ENCODE measurements at places on chromosomes 12 and 14.

DNA sequence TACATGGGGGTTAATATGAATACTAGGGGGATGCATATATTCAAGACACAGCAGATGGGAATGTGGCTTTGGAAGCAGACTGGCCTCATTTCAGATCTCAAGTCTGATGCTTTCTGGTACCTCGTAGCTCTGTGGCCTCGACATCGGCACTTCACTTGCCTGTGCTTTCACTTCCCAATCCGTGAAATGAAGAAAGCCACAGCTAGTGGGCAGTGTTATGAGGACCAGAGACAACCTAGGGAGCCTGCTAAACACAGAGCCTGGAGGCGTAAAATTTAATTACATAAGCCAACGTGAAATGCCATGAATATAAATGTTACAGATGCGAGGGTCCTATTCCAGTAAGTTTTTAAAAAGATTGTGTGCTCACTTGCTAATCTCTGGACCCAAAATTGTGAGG lies 286.0 kb downstream of the TMEM132D start:
- DNase-seq, result no peak

DNA sequence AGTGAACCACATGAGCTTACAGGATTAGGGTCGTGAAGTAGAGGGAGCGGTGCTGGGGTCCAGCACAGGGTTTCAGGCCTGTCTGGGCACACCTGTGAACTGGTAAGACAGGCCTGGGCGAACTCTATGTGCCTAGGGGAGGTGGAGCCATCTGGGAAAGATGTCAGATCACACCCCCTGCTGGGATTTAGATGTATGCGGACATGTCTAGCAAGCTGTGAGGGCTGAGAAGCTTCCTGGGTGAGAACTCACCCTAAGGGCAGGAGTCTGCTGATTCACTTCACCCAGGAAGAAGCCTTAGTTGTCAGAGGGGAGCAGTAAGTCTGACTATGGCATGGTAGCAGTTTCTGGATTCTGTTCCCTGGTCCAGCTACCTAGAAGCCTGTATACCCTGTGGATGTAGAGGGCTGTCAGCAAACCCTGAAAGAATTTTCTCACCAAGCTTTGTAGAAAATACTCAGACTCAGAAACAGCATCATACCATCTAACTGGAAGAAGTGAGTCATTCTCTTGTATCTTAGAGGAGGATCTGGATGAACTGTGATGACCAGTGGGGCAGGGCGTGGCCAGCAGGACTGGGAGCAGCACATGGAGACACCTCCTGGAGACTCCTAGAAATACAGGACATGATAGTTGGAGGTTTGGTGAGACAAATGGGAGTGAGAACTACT lies 11.2 kb upstream of the PYGL start:
- DNase-seq, result peak; percentile 98

DNA sequence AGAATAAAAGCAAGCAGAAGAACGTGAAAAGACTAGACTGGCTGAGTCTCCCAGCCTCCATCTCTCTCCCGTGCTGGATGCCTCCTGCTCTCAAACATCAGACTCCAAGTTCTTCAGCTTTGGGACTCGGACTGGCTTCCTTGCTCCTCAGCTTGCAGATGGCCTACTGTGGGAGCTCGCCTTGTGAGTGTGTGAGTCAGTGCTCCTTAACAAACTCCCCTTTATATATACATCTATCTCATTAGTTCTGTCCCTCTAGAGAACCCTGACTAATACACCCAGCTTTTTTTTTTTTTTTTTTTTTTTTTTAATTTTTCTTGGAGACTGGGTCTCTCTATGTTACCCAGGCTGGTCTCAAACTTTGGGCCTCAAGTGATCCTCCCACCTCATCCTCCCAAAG lies 46.9 kb downstream of the ACTN1 start:
- no peak for DNase-seq

GRCh38 chr12:59597385-59597781 lies 1.6 kb downstream of the SLC16A7 start:
- DNase-seq, result peak; percentile 86

DNA sequence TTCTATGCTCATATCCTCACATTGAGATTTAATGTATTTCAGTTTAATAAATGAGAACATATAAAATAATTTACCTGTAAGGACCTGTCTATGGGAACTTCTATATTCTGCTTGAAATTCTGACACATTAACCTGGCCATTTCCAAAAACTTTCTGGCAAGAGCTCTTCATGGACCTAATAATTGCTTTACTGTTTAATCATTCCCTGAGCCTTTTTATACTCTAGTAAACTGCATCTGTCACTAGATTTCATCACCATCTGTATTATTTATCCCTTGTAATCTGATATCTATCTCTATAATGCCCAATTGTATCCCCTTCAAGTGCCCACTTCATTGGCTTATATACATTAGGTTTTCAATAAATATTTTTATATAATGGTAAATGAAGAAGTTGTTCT lies 327.7 kb downstream of the RAD51B start:
- DNase-seq, result peak; percentile 68

- DNase-seq, result peak; percentile 50
Measured at GRCh38 chr12:96457191-96457930, 32.0 kb upstream of the CFAP54 start.

- no peak for DNase-seq
Measured at GRCh38 chr12:110505332-110505731, 3.2 kb downstream of the RAD9B start.

GRCh38 chr12:52580496-52580895 lies 6.9 kb upstream of the KRT74 start:
- peak; percentile 13 for DNase-seq

DNA sequence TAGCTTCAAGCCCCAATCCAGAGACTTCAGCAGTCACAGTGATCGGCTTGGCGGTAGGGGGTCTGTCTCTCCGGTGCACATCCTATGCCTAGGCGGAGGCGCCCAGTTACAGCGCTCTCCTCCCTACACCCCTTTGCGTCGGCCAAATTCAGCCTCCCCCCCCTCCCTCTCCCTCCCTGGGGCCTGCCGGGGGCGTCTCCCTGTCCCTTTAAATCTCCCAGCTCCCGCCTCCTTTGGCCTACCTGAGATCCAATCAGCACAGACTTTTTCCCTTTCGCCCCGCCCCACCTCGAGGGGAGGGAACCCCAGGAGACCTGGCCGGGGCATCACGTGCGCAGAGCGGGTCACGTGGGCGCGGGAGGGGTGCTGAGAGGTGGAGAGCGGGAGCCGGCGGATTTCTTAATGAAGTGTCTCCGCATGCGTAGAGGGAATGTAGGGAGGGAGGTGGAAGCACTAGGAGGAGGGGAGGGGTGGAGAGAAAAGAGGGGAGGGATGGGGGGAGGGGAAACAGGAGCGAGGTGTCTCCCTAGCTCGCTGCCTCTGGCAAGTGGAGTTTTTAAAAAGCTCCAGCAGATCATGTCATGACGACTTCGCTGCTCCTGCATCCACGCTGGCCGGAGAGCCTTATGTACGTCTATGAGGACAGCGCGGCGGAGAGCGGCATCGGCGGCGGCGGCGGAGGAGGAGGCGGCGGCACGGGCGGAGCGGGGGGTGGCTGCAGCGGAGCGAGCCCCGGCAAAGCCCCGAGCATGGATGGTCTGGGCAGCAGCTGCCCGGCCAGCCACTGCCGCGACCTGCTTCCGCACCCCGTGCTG lies at the start of gene HOXC13:
TSS of gene HOXC13 (plus strand) at position 506 of the 815 bp plus-strand sequence. CDS start at position 582, 76 bp downstream.
- DNase-seq, result peak; percentile 79

GRCh38 chr14:106874350-106874749 lies 1348.0 kb downstream of the TMEM121 start:
- DNase-seq, result no peak

DNA sequence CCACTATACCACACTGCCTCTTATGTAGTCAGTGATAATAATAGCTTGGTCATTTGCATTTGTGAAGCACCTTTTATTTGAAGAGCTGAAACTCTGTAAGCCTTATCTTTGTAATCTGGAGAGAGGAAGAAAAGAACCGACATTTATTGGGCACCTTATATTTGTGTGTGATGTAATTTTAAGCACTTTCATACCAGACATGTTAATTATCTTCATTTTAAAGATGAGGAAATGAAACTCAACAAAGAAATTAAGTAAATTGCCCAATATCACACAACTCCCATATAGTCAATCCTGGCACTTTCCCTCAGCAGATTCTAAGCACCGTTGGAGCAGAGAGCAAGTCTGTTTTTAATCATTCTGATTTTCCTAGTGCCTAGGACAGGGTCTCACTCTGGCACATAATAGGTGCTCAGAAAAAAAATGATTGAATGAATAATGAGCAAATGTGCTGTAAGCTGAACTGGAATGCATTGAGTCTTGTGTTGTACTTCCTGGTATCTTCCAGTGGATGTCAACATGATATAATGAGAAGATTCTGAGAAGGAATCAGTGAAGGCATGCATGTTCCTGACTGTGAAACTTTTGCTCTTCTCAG lies 418.9 kb downstream of the ZFP36L1 start:
- DNase-seq, result no peak

GRCh38 chr14:103529383-103530365 lies 678 bp downstream of the TRMT61A start:
- no peak for DNase-seq

- no peak for DNase-seq
Measured at GRCh38 chr12:102005256-102005655, 56.5 kb downstream of the WASHC3 start.

DNA sequence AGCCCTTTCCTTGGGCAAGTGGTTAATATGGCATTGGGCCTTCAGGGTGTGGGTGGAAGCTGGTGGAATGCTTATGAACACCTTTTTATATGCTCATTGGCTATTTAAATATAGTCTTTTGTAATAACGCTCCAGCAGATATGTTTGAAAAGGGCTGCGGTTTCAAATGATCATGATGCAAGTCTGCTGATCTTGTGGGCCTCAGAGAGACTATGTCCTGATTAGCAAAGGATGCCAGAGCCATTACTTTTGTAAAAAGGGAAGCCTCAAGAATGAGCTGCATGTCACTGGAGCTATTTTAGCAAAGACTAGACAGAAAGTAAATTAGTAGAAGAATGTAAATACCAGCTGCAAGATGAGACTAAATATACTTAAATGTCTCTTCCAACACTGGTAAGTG lies 200.5 kb downstream of the GXYLT1 start:
- no peak for DNase-seq

GRCh38 chr12:12839873-12840579 lies 26.9 kb downstream of the DDX47 start:
- DNase-seq, result peak; percentile 61

DNA sequence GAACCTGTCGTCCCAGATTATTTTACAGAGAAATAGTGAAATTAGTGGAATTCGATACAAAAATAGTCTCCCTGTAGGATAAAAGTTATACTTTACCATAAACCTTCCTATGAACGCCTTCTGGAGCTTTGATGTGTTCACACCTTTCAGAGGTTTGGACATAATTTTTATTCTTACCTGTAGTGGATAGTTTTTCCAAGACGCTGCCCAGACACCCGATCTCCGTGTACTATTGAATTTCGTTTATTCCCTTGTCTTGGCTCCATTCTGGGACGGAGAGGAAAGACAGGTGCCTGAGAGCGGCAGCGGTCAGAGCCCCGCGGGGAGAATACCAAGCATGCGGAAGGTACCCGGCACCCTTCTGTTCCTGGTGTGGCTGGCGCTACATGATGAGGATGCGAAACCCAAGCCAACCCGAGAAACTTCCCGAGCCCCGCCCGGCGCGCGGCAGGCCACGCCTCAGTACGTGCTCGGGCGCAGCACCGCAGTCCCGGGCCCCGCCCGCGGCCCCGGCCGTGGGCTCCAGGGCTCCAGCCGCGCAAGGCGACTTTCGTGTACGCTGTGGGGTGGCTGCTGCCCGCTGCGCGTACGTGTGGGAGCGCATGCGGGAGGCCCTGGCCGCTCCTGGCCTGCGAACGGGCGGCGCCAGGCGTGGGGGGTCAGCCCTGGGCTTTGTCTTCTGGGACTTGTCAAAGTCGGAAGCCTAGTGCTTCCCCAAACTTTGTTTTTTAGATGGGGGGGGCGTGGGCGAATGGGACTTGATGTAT lies 11.3 kb upstream of the SNAPC1 start:
- peak; percentile 84 for DNase-seq

DNA sequence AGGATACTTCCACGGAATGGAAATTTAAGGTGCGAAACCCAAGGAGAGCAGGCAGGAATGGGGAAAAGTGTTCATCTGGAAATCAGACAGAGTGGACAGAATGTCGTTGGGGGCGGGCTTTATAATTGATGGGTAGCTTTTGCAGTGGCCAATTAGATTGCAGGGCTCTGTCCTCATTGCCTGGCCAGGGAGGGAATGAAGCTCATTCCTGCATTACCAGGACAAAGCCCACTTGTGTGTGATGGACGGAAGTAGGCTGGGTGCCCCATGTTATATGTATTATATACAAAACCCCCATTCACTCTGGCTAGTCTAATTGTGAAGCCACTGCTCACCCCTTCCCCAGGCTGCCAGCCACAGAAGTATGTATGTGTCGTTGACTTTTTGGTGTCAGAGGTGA lies 23.6 kb downstream of the ZNF664 start:
- DNase-seq, result no peak
